ENCODE measurements at places on chromosomes 11 and 22.

GRCh38 chr11:132245403-132246385, 875.3 kb downstream of the NTM start:
- DNase-seq, result no peak

DNA sequence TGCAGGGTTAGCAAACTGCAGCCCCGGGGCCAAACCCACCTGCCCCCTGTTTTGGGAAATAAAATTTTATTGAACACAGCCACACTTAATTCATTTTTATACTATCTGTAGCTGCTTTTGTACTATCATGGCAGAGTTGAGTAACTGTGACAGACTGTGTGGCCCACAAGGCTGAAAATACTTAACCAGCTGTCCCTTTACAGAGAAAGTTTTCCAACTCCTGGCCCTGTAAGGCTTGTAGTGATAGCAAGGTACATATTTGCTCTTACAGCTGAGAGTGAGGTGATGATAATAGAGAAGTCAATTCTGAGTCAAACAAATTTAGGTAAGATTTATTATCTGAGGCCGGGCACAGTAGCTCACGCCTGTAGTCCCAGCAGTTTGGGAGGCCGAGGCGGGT, 87.4 kb upstream of the SLC6A5 start:
- no peak for DNase-seq

DNA sequence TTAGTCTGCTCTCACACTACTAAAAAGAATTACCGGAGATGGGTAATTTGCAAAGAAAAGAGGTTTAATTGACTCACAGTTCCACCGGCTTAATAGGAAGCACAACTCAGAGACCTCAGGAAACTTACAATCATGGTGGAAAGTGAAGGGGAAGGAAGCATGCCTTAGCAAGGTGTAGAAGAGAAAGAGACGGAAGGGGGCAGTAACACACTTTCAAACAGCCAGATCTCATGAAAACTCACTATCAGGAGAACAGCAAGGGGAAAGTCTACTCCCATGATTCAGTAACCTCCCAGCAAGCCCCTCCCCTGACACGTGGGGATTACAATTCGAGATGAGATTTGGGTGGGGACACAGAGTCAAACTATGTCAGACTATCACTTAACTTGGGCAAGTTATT, 236.6 kb upstream of the ANO3 start:
- no peak for DNase-seq

- no peak for DNase-seq
These were observed 7.8 kb downstream of the CD3E start for GRCh38 chr11:118312328-118312727.

GRCh38 chr11:132024587-132025295, 654.3 kb downstream of the NTM start:
- no peak for DNase-seq

GRCh38 chr11:20861322-20861721, 191.9 kb downstream of the NELL1 start:
- DNase-seq, result no peak

DNA sequence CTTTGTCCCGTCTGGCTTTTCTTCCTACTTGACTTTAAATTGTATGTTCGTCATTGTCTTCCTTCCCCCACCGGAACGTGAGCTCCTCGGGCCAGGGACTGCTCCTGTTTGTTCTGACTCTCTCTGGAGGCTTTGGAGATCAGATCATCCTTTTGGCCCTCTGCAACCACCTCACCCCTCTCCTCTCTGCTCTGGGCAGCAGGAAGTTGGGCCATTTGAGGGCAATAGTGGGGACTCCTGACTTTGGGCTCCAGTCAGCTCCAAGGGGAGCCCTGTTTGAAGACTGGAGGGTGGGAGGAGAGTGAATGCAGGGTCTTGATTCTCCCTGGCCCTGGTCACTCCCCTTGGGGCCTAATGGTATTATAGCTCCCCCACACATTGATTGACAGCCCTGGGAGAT, 186.3 kb upstream of the B3GAT1 start:
- no peak for DNase-seq

- no peak for DNase-seq
These were observed 6.6 kb upstream of the MS4A18 start for GRCh38 chr11:60717956-60718355.

GRCh38 chr11:12683874-12684273, 9.7 kb downstream of the TEAD1 start:
- no peak for DNase-seq

DNA sequence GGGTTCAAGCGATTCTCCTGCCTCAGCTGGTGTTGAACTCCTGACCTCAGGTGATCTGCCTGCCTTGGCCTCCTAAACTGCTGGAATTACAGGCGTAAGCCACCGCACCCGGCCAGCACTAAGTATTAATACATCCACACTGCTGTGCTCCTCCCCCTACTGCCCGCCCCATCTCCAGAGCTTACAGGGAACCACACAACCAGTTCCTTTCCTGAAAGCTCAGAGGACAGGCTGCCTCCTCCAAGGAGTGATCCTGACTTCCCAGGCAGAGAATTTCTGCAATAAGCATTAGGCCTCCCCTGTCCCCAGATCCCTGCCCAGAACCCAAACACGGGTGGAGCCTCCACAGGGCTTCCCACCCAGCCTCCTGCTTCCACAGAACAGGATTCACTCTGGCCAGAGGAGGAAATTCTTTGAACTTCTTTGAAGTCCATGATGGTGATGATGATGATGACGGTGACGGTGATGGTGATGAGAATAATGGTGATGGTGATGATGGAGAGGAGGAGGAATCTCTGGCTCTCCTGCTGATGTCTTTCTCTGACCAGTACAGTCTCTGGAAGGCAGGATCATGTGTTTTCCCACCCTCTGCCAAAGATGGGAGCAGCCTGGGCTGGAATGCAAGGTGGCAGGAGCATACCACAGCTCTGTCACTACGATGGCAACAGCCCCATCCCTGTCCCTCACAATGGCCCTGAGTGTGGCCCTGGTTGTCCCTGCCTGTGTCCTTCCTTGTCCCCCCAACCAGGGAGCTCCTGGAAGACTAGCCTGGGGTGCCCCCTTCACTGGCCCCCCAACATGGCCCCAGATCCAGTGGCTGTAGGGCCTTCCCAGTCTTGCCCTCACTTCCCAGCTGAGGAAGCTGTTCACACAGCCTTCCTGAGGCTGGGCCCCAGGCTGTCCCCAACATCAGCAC, 33.5 kb upstream of the CSNK1E start:
- no peak for DNase-seq

DNA sequence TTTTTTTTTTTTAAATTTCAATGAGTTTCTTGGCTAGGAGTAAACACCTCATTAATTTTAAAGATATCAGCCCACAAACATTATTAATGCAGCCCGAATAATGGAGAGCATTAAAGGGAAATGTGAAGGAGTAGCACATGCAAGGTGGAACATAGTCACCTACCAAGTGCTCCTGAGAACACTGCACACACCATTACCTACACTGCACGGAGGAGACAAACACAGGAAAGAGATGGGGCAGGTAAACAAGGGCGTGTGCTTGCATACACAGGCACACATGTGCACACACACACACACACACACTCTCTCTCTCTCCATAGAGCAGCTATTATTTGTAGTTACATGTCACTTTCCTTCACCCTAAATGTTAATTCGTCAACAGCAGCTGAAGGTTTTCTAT, 30.2 kb downstream of the HTR3B start:
- no peak for DNase-seq

DNA sequence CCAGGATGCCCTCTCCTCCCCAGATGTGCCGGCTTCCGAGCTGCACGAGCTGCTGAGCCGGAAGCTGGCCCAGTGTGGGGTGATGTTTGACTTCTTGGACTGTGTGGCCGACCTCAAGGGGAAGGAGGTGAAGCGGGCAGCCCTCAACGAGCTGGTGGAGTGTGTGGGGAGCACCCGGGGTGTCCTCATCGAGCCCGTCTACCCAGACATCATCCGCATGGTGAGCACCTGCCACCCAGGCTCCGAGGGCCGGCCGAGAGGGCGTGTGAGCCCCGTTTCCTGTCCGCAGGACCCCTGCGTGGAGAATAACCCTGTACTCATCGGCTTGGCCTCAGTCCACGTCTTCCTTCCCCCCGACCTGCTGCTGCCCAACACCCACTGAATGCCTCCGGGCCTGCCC, 2.2 kb downstream of the PPP2R5B start:
- no peak for DNase-seq

DNA sequence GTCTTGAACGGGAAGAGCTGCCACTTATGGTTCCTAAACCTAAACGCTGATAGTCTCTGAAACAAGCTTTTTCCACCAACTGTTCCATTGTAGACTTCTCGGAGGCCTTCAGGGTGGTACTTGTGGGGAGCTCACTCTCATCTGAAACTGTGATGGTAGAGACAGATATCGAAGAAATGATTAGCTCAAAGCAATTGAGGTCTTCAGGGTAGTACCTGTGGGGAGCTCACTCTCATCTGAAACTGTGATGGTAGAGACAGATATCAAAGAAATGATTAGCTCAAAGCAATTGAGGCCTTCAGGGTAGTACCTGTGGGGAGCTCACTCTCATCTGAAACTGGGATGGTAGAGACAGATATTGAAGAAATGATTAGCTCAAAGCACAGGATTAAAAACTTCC, 175.7 kb downstream of the SWAP70 start:
- DNase-seq, result no peak

DNA sequence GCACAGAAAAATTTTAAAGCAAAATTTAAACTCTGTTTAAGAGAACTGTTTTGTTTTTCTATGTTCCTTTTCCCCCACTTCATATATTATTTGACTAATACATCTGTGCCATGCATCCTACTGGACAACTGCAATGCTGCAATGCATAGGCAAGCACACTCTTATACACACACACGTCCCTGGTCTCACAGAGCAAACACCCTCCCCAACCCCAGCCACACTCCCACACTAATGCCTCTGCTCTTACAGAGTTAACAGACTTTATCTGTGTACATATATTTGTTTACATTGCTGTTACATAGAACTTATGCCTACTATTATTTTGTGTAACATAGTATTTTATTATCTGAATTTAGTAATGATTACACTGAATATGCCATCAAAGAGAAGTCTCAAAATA, 25.5 kb upstream of the CTSC start:
- no peak for DNase-seq

- no peak for DNase-seq
These were observed 205.0 kb upstream of the RAG2 start for GRCh38 chr11:36803084-36803483.

- peak; percentile 76 for DNase-seq
These were observed 864.2 kb downstream of the FAM181B start for GRCh38 chr11:81869351-81870065.

DNA sequence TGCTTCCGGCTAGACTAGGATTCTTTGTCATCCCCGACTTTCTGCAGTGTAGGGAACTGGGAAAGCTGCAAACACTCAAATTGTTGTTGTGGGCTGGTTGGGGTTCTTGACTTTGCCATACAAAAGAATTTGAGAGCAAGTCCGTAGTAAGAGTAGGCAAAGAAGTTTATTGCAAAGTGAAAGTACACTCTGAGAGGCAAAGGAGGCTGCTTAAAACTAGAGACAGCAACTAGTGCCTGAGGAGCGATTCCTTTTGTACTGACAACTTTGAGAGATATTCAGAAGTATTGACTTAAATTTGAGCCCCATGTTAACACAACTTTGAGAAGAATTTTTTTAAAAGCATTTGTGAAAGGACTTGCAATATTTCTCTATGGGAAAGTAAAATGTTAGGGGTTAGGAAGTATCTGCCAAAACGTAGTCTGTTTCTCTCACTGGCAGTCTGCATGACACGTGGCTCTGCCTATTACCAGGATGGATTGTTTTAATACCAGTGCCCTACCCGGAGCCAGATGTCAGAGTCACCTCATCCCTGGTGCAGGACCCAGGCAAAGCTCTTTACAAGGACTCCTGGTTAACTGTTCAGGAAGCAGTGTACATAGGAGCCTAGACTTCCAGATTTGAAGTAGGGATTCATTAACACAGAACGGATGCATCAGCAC, 85.0 kb upstream of the CLPB start:
- no peak for DNase-seq

- DNase-seq, result no peak
These were observed 116.0 kb upstream of the SYT13 start for GRCh38 chr11:45402049-45402630.

- DNase-seq, result no peak
These were observed 916.5 kb upstream of the FAT3 start for GRCh38 chr11:91308069-91308468.

DNA sequence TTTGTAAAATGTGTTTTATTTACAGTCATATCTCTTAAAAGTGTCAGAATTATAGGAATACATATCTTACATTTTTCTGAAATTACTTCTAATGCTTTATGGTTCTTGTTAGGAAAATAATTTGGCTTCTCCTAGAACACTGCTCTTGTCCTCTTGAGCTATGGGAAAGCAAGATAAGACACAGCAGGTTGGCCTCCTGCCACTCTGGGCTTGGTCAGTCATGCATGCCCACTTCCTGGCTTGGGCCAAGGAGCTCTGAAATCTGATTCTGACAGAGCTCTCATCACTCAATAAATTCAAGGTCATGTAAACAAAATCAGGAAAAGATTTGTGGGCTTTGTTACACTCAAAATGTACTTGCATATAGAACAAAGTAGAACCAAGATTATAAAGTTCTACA, 1036.0 kb downstream of the OPCML start:
- no peak for DNase-seq

GRCh38 chr11:86245369-86246292, 1.1 kb downstream of the EED start:
- no peak for DNase-seq

DNA sequence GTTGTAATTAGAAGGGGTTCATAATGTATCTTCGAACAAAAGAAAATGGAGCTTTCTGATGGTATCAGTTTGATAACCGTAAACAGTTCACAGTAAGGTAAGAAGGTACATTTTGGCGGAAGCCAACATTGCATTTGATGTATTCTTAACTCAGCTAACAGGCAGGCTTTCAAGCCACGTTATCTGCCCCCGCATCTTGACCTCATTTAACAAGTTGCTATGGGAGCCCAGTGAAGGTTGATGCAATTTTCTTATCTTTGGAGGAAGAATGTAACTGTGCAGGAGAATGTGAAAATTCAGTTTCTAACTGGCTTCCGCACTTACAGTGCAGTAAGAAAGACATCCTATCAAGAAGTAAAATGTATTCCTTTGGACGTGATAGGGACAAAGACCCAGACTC, 110.6 kb downstream of the ETS1 start:
- DNase-seq, result peak; percentile 79

- no peak for DNase-seq
These were observed 1231.7 kb downstream of the LRRC4C start for GRCh38 chr11:40227730-40228129.

DNA sequence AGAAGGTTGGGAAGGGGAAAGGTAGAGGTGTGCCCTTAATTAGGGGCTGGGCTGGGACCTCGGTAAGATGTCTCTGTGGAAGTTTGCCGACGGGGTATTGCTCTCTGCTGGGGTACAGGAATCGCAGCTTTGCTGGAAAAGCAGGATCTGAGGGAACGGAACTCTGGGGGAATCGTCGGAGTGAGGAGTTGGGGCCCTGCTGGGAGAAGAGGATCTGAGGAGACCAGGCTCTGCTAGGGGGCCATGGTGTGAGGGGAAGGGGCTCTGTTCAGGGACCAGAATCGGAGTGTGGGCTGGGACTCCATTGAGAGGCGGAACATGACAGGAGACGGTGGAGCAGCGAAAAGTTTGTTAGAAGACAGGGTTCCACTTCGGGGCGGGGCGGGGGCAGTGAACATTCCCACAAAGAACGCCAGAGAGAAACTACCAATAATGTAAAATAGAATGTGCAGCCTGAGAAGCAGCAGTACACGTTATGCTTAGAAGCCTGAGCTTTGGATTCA, 456 bp downstream of the AAMDC start:
- DNase-seq, result peak; percentile 3

All from effector CD4-positive, alpha-beta T cell (primary cell).